ENCODE measurements at places on chromosomes 13 and 19. TPM values are rescaled to one million over a fixed set of nuclear protein-coding genes. Genes with fewer than 3 reads are reported as not detected.

Gene TTC9B
- not detected for polyA plus RNA-seq

Gene SLAIN1
- 21.5 TPM for polyA plus RNA-seq

Gene PNMA8C
- not detected for polyA plus RNA-seq

Gene CGB1
- polyA plus RNA-seq = not detected

Gene USPL1
- polyA plus RNA-seq = 21.9 TPM

Gene ADPRHL1
- 0.37 TPM for polyA plus RNA-seq

- no peaks in the 10 kb centered on the region for H3K4me1 ChIP-seq
- H3K27me3 ChIP-seq = no peaks in the 10 kb centered on the region
- no peak overlapping the region for H3K4me3 ChIP-seq
- no peaks in the 10 kb centered on the region for H3K36me3 ChIP-seq
- no peak for DNase-seq
- H3K27ac ChIP-seq = no peak overlapping the region
Measured at GRCh38 chr13:57418067-57418677, 213.4 kb upstream of the PCDH17 start.

DNA sequence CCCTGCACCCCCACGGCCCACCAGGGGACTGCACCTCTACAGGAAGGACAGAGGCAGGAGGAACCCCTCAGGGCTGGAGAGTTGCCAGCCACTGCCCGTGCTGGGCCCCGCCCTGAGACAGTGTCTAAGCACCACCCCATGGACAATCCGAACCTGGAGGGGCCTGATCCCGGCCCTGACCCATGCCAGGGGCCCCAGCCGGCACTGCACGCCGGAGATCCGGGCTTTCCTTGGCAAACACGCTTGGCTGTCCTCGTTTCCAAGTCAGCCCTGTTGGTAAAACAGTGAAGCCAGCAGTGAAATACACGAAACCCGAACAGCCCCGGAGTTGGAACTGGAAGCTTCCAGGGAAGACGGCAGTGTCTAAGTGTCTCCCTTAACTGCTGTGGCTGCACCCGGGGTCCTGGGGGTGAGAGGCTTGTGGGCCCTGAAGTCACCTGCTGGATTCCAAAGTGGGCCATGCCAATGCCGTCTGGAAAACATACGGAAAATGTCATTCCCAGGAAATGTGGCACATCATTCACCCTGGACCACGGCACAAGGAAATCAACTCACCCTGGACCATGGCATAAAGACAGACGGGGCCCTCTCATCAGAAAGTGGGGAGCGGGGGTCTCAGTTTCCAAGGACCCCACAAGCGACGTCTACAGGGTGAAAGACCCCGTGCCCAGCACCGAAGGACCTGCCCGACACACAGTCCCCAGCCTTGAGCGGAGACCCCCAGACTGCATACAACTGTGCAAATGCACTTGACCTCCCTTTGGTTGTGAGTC lies 30.9 kb downstream of the RASA3 start:
- no peak for DNase-seq
- no peaks in the 10 kb centered on the region for H3K27me3 ChIP-seq
- H3K4me3 ChIP-seq = no peak overlapping the region
- peak overlapping the region; percentile 49 for H3K27ac ChIP-seq
- H3K4me1 ChIP-seq = peaks cover 74% of the 10 kb centered on the region
- peaks cover 17% of the 10 kb centered on the region for H3K36me3 ChIP-seq

GRCh38 chr19:18401580-18402112 lies 4.2 kb upstream of the LRRC25 start:
- no peak overlapping the region for H3K4me3 ChIP-seq
- no peak for DNase-seq
- no peak overlapping the region for H3K27ac ChIP-seq
- H3K36me3 ChIP-seq = no peaks in the 10 kb centered on the region

DNA sequence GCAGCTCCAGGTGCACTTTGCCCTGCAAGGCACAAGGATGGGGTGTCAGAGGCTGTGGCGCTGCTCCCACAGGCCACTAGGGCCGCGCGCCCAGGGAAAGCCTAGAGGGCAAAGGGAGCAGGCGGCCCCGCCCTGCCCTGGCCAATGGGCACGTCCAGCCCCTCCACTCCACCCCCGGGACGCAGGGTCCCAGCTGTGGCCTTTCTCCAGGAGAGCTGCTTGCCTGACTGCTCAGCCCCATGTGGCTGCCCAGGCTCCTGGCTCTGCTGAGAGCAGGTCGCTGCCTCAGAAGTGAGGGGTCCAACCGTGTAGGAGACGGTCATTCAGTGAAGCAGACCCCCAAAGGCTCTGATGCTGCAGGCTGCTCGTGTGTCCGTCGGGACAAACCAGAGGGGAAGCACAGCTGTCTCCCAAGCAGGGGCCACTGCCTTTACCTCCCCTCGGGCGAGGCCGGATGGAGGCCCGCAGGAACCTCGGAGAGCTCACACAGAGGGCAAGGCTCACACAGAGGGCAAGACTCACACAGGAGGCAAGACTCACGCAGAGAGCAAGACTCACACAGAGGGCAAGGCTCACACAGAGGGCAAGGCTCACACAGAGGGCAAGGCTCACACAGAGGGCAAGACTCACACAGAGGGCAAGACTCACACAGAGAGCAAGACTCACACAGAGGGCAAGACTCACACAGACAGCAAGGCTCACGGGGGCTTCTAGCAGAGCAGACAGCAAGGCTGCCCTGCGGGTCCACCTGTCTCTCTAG lies 56.2 kb upstream of the C13orf46 start:
- H3K36me3 ChIP-seq = peaks cover 13% of the 10 kb centered on the region
- no peak overlapping the region for H3K4me3 ChIP-seq
- H3K27me3 ChIP-seq = no peaks in the 10 kb centered on the region
- DNase-seq = no peak

DNA sequence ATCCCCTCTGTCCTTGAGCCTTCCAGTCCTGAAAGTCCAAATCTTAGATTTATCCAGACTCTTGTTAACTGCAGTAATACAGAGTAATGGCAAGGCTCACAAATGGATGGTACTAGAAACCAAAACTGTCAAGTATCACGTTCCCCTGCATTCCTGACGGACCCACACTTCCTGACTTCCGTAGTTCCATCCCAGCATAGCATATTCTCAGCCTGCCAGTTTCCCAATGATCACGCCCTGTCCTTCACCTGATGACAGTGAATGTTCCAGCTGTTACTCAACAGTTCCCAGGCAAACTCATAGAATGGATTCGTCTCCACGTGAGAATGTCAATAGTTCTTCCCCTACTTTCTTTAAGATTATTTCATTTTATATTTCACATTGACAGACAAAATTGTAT lies 33.6 kb downstream of the SLC7A1 start:
- no peak for DNase-seq
- no peaks in the 10 kb centered on the region for H3K4me1 ChIP-seq
- H3K36me3 ChIP-seq = no peaks in the 10 kb centered on the region
- H3K4me3 ChIP-seq = no peak overlapping the region

DNA sequence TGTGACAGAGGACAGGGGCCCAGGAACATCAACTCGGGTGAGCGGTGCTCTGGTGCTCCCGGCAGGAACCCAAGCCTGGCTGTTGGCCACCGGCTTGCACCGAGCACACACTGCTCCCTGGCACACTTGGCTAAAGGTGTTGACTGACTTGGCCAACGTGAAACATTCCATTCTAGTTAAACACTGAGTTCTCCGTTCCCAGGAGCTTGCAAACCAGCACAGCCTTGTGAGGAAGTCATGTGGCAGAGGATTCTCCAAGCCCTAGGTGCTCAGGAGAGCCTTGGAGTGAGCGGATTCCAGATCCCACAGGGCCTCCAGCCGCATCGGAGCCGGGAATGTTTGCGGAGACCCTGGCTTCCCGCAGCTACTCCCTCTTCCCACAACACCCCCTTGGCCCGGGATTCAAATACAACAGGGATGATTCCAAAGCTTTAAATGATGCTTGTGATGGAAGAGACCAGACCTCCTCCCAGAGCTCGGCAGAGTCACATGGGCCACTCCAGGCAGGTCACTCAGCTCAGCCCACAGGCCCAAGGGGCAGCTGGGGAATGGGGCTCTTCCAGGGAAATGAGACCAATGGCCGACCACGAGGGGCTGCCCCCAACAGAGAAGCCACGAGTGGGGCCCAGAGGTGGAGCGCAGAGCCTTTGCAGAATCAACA lies 2.9 kb downstream of the C13orf46 start:
- H3K4me1 ChIP-seq = no peaks in the 10 kb centered on the region
- no peak for DNase-seq
- no peaks in the 10 kb centered on the region for H3K36me3 ChIP-seq
- no peak overlapping the region for H3K27ac ChIP-seq

GRCh38 chr19:9906475-9907087 lies 29.7 kb downstream of the OLFM2 start:
- H3K27ac ChIP-seq = no peak overlapping the region
- DNase-seq = no peak
- no peaks in the 10 kb centered on the region for H3K4me1 ChIP-seq
- no peaks in the 10 kb centered on the region for H3K36me3 ChIP-seq

DNA sequence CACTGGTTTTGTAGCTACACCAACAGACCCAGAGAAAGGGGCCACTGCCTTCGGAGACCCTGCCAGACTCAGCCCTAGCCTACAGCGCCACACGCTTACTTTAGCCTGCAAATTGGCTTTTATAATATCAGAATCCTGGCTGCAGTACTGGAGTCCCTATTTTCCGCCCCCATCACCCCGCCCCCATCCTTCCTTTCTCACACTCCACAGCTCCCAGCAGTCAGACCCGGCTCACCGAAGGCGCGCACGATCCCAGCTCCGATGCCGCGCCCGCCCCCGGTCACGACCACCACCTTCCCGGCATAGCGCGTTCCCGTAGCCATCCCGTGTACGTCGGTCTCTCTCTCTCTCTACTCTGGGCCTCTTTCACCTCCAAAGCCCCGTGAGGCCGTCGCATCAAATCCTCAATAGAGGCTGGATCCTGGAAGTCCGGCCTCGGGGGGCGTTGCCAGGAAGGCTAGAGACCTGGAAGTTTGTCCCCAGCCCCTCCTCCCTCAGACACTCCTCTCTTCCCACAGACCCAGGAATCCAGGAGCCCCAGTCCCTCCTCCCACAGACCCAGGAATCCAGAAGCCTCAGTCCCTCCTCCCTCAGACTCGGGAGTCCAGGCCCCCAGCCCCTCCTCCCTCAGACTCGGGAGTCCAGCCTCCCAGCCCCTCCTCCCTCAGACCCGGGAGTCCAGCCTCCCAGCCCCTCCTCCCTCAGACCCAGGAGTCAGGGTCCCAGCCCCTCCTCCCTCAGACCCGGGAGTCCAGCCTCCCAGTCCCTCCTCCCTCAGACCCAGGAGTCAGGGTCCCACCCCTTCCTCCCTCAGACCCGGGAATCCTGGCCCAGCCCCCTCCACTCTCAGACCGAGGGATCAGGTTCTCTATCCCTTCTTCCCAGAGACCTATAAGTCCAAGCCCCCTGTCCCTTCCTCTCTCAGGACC lies at the start of gene HSD17B14:
Gene HSD17B14 (minus strand): TSS at position 403 of the 929 bp plus-strand sequence. CDS start 80 bp downstream, at position 323.
- peaks cover 5% of the 10 kb centered on the region for H3K27me3 ChIP-seq
- peak within 1 kb of the TSS; percentile 53 for H3K4me3 ChIP-seq
- H3K4me1 ChIP-seq = peaks cover 12% of the 10 kb centered on the region
- H3K27ac ChIP-seq = peak within 1 kb of the TSS; percentile 54

DNA sequence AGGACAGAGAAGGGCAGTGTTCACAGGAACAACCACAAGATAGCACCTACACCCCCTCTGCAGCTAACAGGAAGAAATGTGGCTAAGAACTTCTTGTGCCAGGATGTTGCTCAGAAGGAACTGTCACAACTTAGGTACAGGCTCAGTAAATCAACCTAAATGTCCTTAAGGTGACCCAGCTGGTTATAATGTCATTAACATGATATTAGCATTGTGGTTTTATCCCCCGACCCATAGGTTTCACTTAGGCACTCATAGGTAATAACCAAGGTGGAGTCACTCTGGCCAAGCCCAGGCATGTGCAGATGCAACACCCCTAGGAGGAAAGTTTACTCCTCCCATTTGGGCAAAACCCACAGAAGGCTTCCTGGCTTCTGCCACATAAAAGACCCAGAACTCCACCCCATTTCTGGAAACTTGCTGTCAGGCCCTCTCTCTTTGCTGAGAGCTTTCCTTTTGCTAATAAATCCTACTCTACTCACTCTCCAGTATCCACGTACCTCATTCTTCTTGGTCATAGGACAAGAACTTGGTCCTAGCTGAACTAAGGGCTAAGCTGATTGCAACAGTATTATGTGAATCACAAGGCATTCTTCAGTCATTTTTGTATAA lies 951.3 kb downstream of the SLITRK5 start:
- no peaks in the 10 kb centered on the region for H3K4me1 ChIP-seq
- peak overlapping the region; percentile 50 for H3K27ac ChIP-seq
- no peaks in the 10 kb centered on the region for H3K27me3 ChIP-seq
- H3K4me3 ChIP-seq = peak overlapping the region; percentile 21

DNA sequence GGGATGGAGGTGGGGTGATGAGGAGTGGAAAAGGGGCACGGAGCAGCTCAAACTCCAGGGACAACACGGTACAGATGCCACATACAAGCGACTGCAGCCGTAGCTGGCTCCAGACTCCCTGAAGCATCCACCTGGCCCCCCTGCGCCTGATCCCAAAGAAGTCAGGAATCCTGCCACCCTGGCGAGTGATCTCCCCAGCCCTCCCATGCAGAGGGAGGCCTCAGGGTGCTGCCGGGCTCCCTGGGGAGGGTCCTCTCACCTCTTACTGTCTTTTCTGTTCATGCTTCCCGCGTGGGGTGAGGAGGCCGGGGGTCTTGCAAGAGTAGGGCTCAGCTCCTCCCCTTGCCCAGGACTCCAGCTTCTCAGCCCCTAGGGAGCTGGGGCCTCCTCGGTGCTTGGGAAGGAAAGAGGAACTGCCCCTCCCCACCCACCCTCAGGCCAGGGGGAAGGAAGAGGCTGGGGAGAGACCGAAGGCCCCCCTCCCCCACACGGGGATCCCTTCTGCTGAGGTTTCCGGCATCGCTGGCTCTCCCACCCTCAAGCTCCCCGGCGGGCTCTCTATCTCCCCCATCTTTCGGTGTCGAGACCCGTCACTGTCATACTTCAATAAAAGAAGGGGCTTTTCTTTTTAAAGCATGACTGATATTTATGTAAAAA lies at the start of gene RASGRP4:
Gene RASGRP4 (minus strand): TSS at position 410 of the 657 bp plus-strand sequence. CDS start 128 bp downstream, at position 282.
- H3K4me1 ChIP-seq = no peaks in the 10 kb centered on the region
- DNase-seq = no peak
- no peak within 1 kb of the TSS for H3K4me3 ChIP-seq
- H3K27ac ChIP-seq = no peak within 1 kb of the TSS

DNA sequence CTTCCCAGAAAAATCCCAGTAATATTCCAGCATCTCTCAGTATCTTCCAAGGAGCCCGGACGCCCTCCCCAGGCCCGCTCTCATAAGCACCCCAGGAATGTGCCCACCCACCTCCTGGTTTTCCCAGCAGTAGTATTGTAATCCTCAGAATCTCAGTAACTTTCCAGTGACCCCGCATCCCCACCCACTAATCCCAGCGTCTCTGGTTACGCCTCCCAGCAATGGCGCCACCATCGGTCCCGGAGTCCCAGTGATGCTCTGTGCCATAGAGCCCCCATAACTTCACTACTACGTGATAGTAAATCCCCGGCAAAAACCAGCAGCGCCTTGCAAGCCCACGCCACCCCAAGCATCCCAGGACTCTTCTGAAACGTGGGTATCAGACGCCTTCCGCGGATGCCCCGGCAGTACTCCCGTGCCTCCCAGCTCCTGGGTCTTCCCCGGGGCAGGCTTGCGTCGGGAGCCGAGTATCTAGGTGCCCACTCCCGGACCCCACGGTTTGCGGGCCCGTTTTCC lies 928 bp upstream of the PNPLA6 start:
- no peaks in the 10 kb centered on the region for H3K27me3 ChIP-seq
- peak; percentile 42 for DNase-seq
- peak overlapping the region; percentile 81 for H3K27ac ChIP-seq
- peaks cover 10% of the 10 kb centered on the region for H3K4me1 ChIP-seq
- no peaks in the 10 kb centered on the region for H3K36me3 ChIP-seq

GRCh38 chr13:46962281-46962941 lies 65.6 kb upstream of the HTR2A start:
- no peak for DNase-seq
- no peaks in the 10 kb centered on the region for H3K36me3 ChIP-seq
- H3K4me1 ChIP-seq = no peaks in the 10 kb centered on the region
- no peak overlapping the region for H3K27ac ChIP-seq
- no peak overlapping the region for H3K4me3 ChIP-seq
- no peaks in the 10 kb centered on the region for H3K27me3 ChIP-seq
